ENCODE measurements at places on chromosomes 11 and 22.

GRCh38 chr22:34784056-34784455 is 281.9 kb upstream of the ISX start:
- DNase-seq, result no peak
- H3K27me3 ChIP-seq, result no peaks in the 10 kb centered on the region
- H3K4me3 ChIP-seq, result no peak overlapping the region
- H3K36me3 ChIP-seq, result no peaks in the 10 kb centered on the region
- H3K27ac ChIP-seq, result no peak overlapping the region

DNA sequence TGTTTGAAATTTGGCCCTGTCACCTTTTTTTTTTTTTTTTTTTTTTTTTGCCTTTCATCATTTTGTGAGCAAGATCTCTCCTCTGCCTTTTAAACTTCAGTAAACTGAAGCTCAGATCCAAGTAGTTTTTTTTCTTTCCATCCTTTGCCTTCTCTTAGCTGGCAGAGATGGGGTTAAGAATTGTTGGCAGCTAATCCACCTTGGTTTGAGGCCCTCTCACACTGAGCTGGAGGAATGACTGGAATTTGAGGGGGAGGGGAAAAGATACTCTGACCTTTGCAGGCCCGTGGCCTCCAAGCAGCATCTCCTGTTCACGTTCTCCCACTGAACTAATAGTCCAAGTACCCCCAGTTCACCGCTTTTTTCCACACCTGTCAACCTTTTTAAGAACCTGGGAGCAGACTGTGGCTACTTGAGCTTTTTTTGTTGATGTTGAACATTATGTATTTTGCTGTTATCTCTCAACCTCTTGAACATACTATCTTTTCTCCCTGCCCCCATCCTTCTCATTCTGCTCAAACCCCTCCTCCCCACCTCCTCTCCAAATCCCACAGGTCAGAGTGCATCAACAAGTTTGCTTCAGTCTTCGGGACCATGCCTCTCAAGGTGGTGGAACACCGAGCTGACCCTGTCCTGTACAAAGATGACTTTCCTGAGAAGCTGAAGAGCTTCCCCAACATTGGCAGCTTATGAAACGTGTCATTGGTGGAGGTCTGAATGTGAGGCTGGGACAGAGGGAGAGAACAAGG is 66.2 kb downstream of the ALX4 start:
- H3K27me3 ChIP-seq, result no peaks in the 10 kb centered on the region
- peak overlapping the region; percentile 74 for H3K27ac ChIP-seq
- peaks cover 55% of the 10 kb centered on the region for H3K4me1 ChIP-seq
- peaks cover 4% of the 10 kb centered on the region for H3K36me3 ChIP-seq
- H3K4me3 ChIP-seq, result no peak overlapping the region
- no peak for DNase-seq

DNA sequence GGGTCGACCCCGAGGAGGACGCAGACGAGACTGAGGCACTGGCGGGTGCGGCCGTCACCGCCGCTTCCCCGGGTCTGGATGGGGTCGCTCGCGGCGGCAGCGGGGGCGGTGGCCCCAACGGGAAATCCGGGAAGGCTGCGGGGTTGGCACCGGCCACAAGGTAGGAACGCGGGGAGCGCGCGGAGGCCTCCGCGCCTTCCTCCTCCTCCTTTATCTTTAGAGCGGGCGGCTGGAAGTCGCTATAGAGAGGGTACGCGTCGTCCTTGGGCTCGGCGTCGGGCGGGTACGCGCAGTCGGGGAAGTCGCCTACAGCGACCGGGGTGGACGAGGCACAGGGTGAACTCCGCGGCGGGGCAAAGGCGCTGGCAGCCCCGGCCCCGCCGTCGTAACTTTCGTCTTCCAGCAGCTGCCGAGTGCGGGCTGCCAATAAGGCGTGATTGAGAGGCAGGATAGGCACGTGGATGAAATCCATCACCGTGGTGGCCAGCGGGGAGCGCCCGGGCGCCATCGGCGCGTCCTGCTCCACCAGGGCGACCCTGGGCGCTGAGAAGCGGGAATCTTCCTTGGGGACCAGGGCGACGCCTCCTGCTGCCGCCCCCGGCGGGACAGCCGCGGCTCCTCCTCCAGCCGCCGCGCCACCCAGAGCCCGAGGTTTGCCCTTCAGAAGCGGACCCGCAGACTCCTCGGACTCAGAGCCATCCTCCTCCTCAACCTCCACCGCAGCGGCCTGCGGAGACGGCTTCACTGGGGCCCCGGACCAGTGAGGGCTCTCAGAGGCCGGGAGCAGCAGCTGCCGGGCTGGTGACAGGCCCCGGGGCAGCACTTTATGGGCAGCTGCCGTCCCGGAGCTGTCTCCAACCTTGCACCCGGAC is 1.7 kb downstream of the PGR start:
- H3K27ac ChIP-seq, result no peak overlapping the region
- H3K4me3 ChIP-seq, result no peak overlapping the region
- H3K27me3 ChIP-seq, result peaks cover 34% of the 10 kb centered on the region
- H3K4me1 ChIP-seq, result peaks cover 3% of the 10 kb centered on the region

DNA sequence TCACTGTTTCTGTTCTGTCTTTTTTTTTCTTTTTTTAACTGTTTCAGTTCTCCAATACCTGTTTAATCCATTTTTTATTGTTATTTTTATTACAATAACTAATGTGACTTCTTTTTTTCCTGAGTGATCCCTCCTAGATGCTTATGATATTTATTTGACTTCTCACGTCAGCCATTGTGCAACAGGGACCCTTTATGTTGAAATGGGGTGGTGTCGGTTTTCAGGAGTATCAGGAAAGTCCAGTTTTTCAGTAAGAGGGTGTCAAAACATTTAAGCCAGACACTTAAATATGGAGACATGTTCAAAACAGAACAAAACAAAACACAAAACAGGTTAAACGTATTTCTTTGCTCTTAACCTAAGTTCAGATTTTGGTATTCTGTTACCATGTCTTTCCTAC is 418.8 kb downstream of the DYNC2H1 start:
- peaks cover 51% of the 10 kb centered on the region for H3K4me1 ChIP-seq
- DNase-seq, result no peak
- H3K4me3 ChIP-seq, result no peak overlapping the region
- H3K27ac ChIP-seq, result peak overlapping the region; percentile 87
- H3K27me3 ChIP-seq, result no peaks in the 10 kb centered on the region

DNA sequence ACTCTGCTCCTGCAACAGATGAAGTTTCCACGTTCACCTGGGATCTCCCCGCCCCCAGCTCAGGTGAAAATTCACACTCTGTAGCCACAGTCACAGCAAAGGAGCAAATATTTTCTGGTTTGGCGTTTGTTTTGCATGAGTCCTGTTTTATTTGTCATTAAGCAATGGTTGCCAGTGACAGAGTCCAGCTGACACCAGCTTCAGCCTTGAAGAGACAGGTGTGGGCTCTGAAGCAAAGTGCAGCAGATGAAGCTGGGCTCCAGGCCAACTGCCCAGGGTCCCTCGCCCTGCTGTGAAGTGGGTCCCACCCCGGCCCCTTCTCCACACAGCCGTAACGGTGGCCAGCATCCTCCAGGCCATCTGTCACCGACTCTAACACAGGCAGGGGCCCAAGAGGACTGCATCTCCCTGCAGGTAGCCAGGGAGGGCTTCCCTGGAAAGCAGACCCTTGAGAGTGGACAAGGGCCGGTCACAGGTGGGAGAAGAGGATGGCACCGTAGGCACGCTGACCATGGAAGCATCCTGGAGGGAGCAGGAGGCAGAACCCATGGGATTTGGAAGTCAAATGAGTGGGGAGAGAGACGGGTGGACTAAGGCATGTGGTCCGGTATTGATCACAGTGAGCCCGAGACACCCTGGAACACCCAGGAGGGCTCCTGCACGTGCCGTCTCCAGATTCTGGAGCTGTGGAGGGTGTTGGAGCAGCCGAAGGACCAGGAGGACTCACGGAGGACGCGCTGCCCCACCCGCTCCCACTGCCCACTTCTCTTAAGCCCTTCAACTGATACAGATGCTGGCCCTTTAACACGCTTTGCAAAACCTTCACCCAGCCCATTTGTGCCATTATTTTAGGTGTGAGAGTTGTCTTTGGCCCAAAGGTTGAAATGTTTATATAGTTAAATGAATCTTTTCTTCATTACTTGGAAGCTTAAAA is 294.5 kb downstream of the BRD1 start:
- DNase-seq, result no peak
- no peaks in the 10 kb centered on the region for H3K4me1 ChIP-seq
- no peak overlapping the region for H3K27ac ChIP-seq
- H3K27me3 ChIP-seq, result no peaks in the 10 kb centered on the region
- no peak overlapping the region for H3K4me3 ChIP-seq

GRCh38 chr11:70901951-70902521 is 350.3 kb downstream of the SHANK2 start:
- no peak for DNase-seq
- H3K27me3 ChIP-seq, result no peaks in the 10 kb centered on the region
- no peaks in the 10 kb centered on the region for H3K36me3 ChIP-seq
- H3K27ac ChIP-seq, result no peak overlapping the region
- no peak overlapping the region for H3K4me3 ChIP-seq

DNA sequence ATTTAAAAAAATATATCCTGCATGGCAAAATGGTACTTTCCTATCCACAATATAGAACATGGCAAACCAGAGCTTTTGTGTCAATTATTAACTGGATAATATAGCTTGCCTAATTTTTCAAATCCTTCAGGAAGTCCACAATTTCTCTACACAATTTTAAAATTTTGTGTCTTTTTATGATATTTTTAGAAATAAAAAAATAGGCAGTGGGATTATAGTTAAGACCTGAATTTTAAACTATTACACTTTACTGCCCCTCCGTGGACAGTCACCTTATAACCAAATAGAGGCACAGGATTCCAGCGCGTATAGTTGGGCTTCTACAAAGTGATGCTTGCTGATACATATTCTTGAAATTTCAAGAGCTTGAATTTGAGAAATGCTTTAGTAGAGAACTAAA is 2.1 kb upstream of the DMC1 start:
- peaks cover 2% of the 10 kb centered on the region for H3K4me1 ChIP-seq
- no peaks in the 10 kb centered on the region for H3K27me3 ChIP-seq
- no peak overlapping the region for H3K27ac ChIP-seq
- no peaks in the 10 kb centered on the region for H3K36me3 ChIP-seq
